ENCODE measurements at places on chromosomes 1 and 21.
A peak's percentile ranks its signal among the peaks of the same experiment; 100 is the strongest.

DNA sequence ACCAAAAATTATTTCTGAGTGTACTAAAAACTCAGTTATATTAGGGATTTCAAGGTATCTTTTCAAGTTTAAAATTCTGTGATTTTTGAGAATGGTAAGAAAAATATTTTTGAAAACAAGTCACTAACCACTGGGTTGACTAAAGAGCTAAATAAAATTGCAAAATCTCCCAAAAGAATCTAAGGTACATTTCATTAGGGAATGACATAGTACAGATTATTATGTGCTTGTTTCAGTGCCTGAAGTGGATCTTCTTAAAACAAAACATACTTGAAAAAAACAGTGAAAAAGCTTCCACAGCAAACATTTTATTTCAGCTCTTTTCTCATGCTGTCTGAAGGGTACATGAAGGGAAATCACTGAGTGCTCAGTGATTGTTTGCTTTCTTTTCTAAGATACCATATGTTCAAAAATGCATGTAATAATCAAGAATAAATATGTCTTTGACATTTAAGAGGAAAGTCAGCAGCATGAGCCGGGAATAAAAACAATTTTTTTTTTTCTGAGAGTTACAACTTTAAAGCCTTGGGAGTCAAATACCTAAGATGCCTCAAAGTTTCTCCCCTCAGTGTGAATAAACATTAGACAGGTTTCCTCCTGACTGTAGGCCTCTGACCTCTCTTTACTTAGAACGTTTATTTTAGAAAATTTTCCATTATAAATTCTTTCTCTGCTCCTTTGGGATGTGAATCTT is 200.7 kb downstream of the KCNT2 start:
- peak; percentile 11 for DNase-seq

DNA sequence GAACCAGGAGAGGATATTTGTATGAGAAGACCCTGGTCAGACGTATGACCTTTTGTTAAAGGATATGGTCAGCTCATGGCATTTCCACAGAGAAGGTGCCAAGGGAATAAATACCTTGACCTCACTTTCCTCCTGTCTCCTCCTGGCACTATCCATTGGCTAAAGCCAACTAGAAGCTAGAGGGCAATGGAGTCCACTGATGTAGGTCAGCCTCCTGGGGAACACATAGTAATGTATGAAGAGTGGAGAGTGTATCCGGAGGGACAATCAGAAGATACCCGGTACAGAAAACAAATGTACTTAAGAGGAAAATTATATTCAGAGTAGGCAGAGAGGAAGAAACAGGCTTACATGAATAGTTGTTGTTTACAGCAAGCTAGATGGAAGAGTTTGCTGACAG is 698 bp upstream of the NTMT2 start:
- DNase-seq: no peak

GRCh38 chr1:197144570-197145325 is 1.7 kb downstream of the ASPM start:
- no peak for DNase-seq

DNA sequence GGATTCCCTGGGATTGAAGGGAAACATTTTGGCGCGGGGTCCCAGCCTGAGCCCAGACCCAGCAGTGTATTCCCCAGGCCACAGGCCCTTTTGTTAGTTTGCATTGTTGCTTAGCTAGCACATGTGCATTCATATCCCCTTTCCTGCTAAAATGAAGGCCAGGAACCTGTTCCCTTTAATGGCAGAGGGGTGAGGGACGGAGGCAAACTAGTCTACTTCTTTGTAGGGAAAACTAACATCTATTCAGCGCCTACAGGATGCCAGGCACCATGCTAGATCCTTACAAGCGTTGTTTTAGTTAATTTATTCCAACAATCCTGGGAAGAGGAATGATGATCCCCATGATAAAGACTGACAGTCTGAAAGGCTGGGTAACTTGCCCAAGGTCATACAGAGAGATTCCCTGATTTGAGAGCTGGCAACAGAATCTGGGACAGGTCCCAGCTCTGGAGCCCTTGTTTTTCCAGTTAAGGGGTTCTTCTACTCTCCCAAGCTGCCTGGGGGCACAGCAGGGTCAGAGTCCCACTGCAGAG is 595 bp upstream of the E2F2 start:
- peak; percentile 7 for DNase-seq

- DNase-seq: no peak
Measured at GRCh38 chr1:40067851-40068250, 27.3 kb downstream of the CAP1 start.
